ENCODE measurements at places on chromosomes 2 and 18. TPM values are rescaled to one million over a fixed set of nuclear protein-coding genes. Genes with fewer than 3 reads are reported as not detected.

CAPN10 gene
- polyA plus RNA-seq: 29.8 TPM

RBBP8 gene
- 24.7 TPM for polyA plus RNA-seq

DNAJB2 gene
- 152 TPM for polyA plus RNA-seq

TTN gene
- polyA plus RNA-seq: 2.6 TPM

GCG gene
- not detected for polyA plus RNA-seq

DNA sequence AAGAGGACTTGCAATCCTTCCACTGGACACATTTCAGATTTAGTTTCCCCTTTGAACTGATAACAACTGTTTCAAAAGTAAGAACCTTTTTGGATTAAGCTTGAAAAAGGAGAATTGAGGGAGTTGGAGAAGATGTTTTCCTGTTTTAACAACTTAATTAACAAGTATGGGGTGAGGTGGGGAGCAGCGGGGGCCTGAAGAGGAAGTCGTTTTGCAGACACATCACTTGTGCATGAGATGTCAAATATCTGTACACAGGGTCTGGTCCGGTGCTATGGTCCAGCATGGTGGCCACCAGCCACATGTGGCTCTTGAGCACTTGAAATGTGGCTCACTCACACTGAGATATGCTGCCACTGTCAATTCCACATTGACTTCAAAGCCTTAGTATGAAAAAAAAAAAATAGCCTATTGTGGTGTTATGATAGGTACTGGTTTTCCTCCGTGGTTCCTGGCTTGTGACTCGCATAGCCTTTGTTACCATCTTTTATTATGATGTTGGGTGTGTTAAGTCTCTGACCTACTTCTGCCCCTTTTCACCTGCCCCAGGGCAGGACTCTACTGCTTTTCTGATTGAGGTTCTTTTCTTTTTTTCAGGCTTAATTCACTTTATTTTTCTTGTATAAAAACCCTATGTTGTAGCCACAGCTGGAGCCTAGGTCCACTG lies 205.5 kb downstream of the BCL2 start:
- H3K27me3 ChIP-seq: no peaks in the 10 kb centered on the region
- H3K4me3 ChIP-seq: no peak overlapping the region
- no peak for DNase-seq

GRCh38 chr2:216142540-216142939 lies 33.4 kb downstream of the XRCC5 start:
- H3K4me1 ChIP-seq: no peaks in the 10 kb centered on the region
- H3K36me3 ChIP-seq: no peaks in the 10 kb centered on the region
- no peak for DNase-seq

GRCh38 chr2:119462574-119462973 lies 30.9 kb downstream of the TMEM37 start:
- peaks cover 9% of the 10 kb centered on the region for H3K4me1 ChIP-seq
- DNase-seq: no peak
- no peaks in the 10 kb centered on the region for H3K36me3 ChIP-seq
- H3K27ac ChIP-seq: no peak overlapping the region
